ENCODE measurements at places on chromosomes 5 and 9.

DNA sequence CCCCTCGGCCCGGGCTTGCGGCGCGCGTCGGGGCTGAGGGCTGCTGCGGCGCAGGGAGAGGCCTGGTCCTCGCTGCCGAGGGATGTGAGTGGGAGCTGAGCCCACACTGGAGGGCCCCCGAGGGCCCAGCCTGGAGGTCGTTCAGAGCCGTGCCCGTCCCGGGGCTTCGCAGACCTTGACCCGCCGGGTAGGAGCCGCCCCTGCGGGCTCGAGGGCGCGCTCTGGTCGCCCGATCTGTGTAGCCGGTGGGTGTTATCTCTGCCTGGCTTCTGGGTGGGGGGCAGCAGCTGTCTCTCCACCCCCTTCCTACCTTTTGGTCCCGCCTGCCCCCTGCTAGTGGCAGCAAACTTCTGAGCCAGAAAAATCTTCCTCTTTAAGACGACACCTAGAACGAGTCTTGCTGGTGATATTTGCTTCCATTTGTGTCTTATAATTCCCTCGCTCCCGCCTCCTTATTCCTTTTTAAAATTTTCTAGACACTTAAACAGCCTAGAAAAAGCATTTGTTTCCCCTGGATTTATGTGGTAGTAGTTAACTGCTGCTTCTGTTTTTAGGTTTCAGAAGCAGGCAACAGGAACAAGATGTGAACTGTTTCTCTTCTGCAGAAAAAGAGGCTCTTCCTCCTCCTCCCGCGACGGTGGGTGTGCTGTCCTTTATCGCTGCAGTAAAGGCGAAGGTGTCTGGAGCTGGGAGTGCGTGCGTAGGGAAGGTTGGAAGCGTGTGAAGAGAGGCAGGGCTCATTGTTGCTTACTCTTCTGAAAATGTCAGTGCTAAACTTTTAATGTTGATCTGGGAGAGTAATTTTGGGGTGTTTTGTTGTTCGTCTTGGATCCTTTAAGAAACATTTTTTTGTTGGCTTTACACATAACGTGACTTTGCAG, 554 bp downstream of the JAK2 start:
- DNase-seq = no peak

- DNase-seq = no peak
Measured at GRCh38 chr5:87103616-87104287, 163.9 kb upstream of the RASA1 start.

DNA sequence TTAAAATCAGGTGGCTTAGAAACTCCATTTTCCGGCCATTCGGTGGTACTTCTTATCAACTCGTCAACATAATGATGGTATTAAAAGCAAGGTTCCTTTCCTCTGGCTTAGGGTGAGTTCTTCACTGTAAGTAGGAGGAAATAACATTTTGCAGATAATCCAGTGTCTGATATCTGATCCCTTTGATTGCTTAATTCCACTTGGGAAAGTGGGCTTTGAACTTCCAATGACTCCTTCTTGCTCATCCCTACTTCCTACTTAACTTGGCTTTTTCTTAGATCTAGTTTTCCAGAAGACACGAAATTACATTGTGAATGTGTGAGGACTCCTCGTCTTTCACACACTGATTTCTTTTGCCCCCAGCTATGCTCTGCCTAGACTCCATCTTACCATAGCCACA, 31.5 kb downstream of the DDX31 start:
- no peak for DNase-seq

GRCh38 chr9:124214596-124215367, 43.0 kb upstream of the NEK6 start:
- DNase-seq = no peak

GRCh38 chr9:112002131-112002846, 105.7 kb downstream of the UGCG start:
- DNase-seq = no peak

DNA sequence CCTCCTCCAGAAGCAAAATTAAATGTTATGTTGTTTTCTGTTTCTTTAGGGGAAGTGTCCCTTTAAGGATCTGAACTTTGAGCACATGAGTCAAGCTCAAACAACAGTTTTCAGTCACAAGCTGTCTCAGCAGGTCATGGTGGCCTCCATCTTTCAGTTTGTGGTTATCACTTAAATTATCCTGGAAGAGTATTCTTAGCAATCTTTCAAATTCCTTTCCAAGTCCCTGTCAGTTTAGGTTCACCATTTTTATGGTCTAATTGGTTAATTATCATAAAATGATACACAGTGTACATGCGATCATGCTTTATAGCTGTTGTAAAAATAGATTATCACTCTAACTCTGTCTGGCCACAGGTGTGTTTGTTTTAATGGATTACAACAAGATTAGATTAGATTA, 43.1 kb upstream of the SELENOP start:
- DNase-seq = no peak

DNA sequence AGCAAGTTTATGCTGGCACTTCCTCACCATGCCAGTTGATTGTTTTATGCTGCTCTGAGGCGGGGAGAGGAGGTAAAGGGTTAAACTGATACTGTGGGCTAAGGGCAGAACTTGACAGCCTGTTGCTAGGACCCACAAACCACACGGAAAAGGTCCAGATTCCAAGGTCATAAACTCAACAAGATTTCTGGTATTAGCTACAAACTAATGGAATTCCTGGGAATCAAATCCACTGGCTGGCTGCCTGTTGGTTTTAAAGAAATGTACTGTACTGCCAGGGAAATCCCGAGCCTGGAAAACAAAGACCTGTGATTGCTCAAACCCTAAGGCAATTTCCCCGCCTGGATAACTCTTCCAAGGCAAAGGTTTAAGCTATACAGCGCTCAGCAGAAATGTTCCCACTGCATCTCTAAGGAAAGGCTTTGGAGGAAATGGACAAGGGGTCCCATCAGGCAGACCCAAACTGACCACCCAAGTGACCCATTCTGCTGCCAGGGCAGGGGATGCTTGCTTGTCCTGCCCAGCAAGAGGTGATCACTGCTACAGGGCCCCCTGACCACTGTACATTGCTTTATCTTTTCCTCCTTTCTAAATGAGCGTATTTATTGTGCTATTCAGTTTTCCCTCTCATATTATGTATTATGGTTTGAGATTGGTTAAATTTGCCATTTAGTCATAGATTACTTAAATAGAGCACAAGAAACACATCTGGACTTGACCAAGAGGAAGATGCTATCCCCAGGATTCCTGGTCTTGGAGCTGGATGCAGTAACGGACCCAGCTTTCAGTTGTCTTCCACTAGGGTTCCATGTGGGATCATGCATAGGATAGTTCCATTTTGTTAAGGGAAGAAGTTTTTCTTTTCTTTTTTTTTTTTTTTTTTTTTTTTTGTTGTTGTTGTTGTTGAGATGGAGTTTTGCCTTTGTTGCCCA, 124.3 kb downstream of the SUSD1 start:
- DNase-seq = no peak

GRCh38 chr5:8766448-8766847, 779.4 kb downstream of the SEMA5A start:
- DNase-seq = no peak

DNA sequence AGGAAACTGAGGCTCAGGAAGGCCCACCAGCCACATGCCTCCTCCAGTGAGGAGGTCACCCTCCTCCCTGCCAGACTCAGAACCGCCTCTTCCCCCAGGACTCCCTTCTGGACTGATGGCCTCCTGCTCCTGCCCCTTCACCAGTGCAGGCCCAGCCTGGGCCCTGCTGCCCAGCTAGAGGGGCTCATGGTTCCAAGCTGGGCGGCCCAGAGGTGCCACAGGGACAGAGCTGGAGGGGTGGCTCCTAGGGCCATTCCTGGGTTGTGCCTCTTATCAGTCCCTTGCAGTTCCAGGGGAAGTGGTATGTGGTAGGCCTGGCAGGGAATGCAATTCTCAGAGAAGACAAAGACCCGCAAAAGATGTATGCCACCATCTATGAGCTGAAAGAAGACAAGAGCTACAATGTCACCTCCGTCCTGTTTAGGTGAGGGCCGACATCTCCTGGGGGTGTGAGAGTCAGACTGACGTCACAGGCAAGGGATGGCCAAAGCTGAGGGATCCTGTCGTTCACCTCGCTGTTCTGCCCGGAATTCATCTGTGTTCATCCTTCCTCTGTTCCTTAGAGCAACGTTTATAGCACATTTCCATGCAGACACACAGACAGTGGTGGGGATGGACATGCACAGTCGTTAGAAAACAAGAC, 819 bp downstream of the LCN2 start:
- no peak for DNase-seq

DNA sequence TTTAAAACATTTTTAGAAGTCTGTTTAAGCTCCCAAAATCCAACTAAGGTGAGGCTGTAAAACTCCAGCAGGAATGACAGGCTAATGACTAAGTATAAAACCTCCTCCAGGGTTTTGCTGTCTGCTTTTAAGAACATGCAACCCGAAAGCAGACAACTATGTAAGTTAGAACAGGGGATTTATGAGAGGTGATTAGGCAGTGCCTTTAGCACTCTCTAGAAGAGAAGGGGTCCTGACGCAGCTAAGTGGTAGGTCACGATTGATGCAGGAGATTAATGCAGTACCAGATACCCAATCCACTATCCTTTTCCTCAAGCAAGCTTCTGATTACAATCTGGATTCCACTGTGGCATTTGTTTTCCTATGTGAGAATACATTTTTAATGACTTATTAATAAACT, 25.9 kb downstream of the HOMER1 start:
- no peak for DNase-seq

DNA sequence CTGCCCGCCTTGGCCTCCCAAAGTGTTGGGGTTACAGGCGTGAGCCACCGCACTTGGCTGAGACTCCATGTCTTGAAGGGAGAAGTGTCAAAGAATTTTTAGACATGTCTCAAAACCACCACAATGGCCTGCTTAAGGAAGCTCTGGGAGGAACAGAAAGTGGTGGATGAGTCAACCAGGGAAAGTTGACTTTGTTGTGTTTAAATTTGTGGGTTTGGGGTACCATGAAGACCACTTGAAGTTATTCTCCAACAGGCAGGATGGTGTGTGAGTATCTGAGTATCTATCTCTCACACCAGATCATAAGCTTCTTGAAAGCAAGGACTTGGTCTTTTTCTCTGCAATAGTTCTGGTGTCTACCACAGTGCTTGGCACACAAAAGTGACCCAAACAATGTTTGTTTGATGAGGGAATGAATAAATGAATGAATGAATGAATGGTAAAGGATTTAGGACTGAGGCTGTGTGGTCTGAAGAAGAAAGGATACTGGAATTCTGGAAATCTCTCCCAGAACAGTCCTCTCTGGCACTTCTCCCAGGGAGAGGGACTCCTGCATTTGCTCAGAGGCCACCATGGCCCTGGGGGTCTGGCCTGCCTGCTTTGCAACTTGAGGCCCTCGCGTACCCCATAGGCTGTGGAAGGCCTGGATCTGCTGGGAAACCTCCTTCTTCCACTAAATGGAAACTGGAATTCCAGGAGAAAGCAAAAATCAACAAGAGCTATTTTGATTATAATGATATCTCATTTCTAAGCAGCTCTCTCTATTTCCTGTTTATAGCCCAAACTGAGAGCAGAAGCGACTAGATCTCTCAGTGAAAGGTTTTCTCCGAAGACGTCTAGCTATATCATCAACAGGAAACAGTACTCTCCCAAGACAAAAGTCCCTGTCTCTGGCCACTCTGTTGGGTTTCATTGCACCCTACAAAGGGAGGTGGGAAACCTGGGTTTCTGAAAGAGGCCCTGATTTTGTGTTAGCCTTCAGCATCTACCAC, 187.9 kb downstream of the PALM2AKAP2 start:
- DNase-seq = no peak

DNA sequence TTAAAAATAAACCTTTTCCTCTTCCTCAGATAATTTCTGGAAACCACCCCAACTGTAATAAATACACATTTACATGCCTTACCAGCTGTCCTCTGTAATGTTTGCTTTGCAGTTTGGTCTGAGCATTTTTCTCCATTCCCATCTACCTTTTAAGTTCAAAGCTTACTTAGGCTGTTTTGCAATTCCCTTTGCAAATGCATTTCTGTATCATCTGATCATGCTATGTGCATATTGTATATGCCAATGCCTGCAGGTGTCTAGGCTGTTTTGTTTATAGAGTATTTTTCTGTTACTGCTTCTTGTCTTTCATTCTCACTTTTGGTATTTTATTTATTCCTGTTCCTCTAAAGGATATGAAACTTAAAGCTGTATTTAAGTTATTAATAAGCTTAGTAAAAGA, 86.3 kb downstream of the SLC44A1 start:
- DNase-seq = no peak

DNA sequence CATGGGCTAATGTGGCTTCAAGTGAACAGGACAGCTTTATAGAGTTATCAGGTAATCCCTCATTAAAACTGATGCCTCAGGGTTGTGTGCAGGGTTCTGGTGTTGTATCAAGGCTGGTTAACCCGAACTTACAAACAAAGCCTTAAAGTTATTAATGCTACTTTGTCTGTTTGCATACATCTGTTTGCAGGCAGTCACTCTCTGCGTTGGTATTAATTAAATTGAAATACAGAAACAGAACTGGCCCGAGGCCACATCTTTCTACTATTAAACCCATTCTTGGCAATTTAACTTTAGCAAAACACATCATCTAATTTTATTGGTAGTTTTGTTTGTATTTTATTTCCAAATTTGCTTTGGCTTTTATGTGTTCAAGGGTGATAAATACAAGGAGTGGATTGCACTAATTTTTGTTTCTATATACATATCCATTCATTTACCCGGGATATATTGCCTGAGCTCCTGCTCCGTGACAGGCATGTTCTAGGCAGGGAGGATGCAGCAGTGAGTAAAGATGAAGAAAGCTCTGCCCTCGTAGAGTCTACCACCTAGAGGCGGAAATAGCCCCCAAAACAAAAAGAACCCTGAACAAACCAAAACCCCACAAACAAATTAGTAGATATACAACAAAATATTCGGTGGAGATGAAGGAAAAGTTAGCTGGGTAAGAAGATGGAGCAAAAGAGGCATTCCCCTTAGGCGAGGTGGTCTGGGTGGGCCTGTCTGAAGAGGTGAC, 164.2 kb downstream of the MACROH2A1 start:
- no peak for DNase-seq

DNA sequence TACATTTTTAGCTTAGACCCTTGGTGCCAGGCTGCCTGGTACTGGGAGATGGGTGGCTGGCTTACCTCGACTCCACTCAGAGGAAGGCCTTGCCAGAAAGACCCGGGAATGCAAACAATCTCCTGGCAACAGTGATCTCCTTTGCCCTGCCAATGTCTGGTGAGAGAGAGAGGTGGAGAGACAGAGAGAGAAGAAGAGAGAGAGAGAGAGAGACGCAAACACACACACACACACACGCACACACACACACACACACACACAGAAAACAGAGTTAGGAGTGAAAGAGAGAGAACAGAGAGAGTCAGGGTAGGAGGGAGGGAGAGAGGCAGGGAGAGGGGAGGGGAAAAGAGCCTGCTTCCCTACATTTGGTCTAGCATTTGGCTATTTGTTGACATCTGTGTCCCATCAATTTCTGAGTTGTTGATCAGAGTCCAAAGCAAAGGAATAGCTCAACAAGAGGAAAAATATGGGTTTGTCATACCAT, 181.6 kb upstream of the MAP1B start:
- no peak for DNase-seq

- no peak for DNase-seq
Measured at GRCh38 chr5:87394411-87395165, 18.1 kb downstream of the CCNH start.

DNA sequence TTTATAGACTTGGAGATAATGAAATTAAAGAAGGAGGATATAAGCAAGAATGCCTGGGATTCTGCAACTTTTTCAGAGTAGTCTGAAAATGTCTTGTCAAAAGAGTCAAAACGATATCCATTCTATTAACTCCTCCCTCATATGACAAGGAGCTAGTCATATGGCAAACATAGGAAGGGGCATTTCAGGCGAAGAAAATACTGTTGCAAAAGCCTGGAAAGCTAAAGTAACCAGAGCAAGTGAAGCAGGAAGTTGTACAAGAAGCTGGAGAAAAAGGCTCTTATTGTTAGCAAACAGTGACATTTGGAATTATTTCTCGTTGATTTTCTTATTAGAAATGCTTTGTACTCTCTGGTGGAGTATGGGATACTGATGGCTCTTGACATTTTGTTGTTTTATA, 94.0 kb upstream of the PTPRD start:
- DNase-seq = no peak
